ENCODE measurements at places on chromosomes 12 and 14. TPM values are rescaled to one million over a fixed set of nuclear protein-coding genes. Genes with fewer than 3 reads are reported as not detected.

DNA sequence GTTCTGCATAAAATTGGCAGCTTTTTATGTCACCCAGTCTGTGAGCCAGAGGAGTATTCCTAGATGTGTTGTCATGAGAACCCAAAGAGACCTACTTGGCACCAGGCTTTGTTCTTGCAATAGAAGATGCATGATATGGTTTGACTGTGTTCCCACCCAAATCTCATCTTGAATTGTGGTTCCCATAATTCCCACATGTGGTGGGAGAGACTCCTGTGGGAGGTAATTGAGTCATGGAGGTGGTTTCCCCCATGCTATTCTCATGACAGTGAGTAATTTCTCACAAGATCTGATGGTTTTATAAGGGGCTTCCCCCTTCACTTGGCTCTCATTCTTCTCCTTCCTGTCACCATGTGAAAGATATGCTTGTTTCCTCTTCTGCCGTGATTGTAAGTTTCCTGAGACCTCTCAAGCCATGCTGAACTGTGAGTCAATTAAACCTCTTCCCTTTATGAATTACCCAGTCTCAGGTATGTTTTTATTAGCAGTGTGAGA is 572.0 kb upstream of the ATP2B1 start:
- no peak for DNase-seq

Gene TMBIM4
- 130 TPM for total RNA-seq

Gene TAS2R10
- not detected for total RNA-seq

Gene DPF3
- 6.4 TPM for total RNA-seq

DNA sequence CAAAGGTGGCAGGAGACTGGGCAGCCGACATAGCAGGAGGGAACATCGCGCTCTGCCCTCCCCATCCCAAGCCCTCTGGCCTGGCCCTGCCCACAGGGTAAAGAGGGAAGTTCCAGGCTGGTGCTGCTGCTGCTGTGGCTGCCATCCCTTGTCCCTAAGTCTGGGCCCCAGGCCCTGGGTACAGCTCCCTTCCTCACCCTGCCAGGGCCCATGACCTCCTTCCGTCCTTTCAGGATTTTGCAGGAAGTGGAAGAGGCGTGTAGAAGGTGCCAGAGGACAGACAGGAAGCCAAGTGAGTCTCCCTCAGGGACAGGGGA is 14.7 kb upstream of the NCOR2 start:
- no peak for DNase-seq

Gene CCDC177
- total RNA-seq: not detected

GRCh38 chr14:54638135-54638446 is 71.2 kb downstream of the SAMD4A start:
- peak; percentile 95 for DNase-seq

- DNase-seq: no peak
Measured at GRCh38 chr14:76814726-76815645, 2.3 kb upstream of the ANGEL1 start.

Gene GDF3
- total RNA-seq: not detected

- DNase-seq: no peak
Measured at GRCh38 chr14:47490353-47490752, 185.1 kb downstream of the MDGA2 start.

Gene PPP4R4
- total RNA-seq: 17.6 TPM

GRCh38 chr14:20811986-20812975 is 9.6 kb upstream of the RNASE1 start:
- peak; percentile 66 for DNase-seq

Gene RNF212B
- total RNA-seq: not detected

- DNase-seq: peak; percentile 0
Measured at GRCh38 chr14:101137234-101137633, 233.7 kb upstream of the RTL1 start.

- DNase-seq: no peak
Measured at GRCh38 chr14:67426161-67426560, 14.2 kb upstream of the PLEK2 start.

GRCh38 chr12:18939051-18939450 is 190.5 kb upstream of the PLEKHA5 start:
- no peak for DNase-seq

Gene SLC7A8
- total RNA-seq: 0.91 TPM

Gene DACT1
- 19.8 TPM for total RNA-seq

GRCh38 chr12:7042842-7043241 is 17.7 kb upstream of the C1S start:
- DNase-seq: peak; percentile 27

Gene KCNA5
- total RNA-seq: not detected

DNA sequence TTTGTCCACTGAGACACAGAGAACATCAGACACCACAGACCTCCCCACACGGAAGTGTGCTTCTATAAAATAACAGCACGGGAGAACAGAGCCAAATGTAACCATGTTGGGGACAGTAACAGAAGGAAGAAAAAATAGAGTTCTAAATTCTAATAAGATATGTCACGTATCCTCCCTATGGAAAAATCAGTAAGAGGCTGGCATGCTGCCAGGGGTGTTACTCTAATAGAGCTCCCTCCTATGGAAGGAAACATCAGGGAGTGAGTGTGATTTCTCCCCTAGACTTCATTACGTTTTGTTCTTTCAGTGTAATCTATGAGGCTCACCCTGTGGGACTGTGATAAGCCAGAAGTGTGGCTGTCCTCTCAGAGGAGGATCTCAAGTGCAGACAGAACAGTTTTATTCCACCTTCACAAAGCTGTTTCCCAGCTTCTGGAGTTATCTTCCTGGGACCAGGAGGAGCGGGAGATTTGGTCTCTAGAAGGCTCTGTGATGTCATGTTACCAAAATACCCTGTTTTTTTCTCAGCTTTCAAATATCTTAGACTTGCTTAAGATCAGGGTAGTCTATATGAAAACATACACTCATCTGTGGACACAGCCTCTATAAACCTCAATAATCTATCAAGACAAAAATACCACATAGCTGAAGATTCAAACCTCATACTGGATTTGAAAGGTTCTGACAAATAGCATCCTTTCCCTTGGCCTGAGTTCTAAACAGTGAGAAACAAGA is 69.3 kb downstream of the ZFC3H1 start:
- no peak for DNase-seq

Gene RNASE12
- not detected for total RNA-seq

DNA sequence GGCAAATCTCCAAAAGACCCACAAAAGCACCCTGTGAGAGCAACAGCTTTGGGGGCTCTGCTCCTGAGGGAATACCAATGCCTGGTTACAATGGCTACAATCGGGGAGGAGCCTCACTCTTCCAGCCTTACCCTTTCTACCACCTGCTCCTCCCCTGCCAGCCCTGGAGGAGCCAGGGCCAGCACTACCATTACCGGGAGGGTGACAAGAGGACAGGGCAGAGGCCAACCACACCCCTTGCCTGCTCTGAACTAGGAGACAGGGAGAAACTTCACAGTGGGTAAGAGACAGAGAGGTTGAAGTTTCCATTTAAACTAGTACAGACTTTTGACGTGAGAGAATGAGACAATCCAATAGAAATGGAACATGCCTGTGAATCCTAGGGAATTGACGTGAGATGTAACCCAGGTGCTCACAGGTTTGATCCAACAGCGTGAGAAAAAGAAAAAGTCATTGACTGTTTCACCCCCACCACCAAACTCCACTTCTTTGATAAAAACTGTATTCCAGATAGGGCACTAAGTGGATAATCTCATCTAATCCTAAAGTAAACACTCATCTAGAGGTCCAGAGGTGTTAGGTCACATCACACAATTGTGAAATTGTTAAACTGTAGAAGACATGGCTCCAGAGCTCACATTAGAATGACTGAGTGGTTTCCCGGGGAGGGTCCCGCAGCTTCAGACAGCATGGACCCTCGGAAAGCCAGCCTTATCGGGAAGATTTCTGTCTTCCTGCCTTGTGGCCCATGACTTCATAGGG is 8.4 kb upstream of the TC2N start:
- no peak for DNase-seq

DNA sequence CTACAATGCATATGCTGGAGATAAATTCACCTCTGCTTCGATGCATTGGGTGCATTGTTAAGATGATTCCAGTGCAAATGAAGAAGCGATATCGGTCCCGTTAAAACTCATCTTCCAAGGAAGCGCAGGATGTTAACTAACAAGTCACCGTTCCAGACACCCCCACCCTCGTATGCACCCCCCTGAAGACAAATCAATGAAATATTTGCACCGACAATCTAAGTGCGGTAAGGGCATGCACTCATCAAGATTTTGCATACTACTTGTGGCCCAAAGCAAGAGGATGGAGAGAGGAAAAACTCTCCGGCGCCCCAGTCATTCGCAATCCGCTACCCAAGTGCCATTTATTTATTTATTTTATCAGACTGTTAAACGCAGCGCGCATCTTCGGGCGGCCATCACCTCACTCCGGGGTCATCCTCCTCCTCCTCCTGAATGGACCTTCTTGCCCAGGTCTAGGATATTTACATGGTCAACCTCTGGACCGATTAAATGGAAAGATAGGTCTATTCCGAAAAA is 1.2 kb downstream of the NOVA1 start:
- DNase-seq: peak; percentile 9

Gene SMAGP
- total RNA-seq: 26.9 TPM

GRCh38 chr12:101608301-101609133 is 13.7 kb downstream of the MYBPC1 start:
- DNase-seq: no peak

Gene EFS
- 0.80 TPM for total RNA-seq

- DNase-seq: no peak
Measured at GRCh38 chr12:99627459-99627858, 20.1 kb upstream of the GARIN6 start.

GRCh38 chr12:106321139-106321850 is 18.8 kb downstream of the TCP11L2 start:
- no peak for DNase-seq

Gene MTRFR
- total RNA-seq: 10.4 TPM

DNA sequence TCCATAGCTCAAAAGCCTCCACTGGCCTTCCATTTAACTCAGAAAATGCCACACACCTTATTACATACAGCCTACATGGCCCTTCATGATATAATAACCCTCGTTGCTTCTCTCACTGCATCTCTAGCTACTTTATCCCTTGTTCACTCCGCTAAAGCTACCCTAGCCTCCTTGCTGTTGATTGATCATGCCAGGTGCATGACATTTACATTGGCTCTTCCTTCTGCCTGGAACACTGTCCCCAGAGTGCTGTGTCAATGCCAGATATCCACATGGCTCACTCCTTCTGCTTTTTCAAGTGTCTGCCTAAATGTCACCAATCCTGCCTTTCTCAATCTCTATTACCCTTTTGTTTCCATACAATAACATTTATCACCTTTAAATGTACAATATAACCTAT is 58.3 kb downstream of the CAND1 start:
- no peak for DNase-seq

Gene ATP2A2
- total RNA-seq: 82.2 TPM

Measured in Daoy (cell line).